ENCODE measurements at places on chromosomes 5 and 9. TPM values are rescaled to one million over a fixed set of nuclear protein-coding genes. Genes with fewer than 3 reads are reported as not detected.

Gene ELP1
- 22.3 TPM for total RNA-seq

Gene SHOC1
- not detected for total RNA-seq

Gene CLIC3
- 8.7 TPM for total RNA-seq

Gene IL33
- total RNA-seq, result 1.2 TPM

Gene CDKN2AIPNL
- 57.6 TPM for total RNA-seq

Gene DMXL1
- 18.9 TPM for total RNA-seq

Gene TIGD6
- 2.3 TPM for total RNA-seq

Gene IL5
- not detected for total RNA-seq

Gene DBH
- total RNA-seq, result not detected

Gene ECSCR
- not detected for total RNA-seq

Gene KIF20A
- total RNA-seq, result 13.8 TPM

Gene HTR1A
- not detected for total RNA-seq

Gene PCDHGB2
- total RNA-seq, result 0.08 TPM

Gene MOB3B
- 14.0 TPM for total RNA-seq

Gene FOXD4L6
- not detected for total RNA-seq

Gene UAP1L1
- total RNA-seq, result 1.2 TPM

Gene PCDHA8
- total RNA-seq, result not detected

Gene NSUN2
- 43.7 TPM for total RNA-seq

Gene AP3S1
- 257 TPM for total RNA-seq

Gene GDA
- total RNA-seq, result 0.23 TPM

Gene TEK
- 0.23 TPM for total RNA-seq

Gene FBXW11
- 47.1 TPM for total RNA-seq

Gene RPL35
- 4,029 TPM for total RNA-seq

Gene ITK
- total RNA-seq, result not detected

Gene FBXL7
- total RNA-seq, result 1.0 TPM

Gene CCL27
- not detected for total RNA-seq

Gene SVEP1
- total RNA-seq, result 1.6 TPM

Gene C5orf52
- not detected for total RNA-seq

Gene PDCD1LG2
- 10.8 TPM for total RNA-seq

Gene CACNA1B
- under 0.01 TPM for total RNA-seq

Gene RFESD
- total RNA-seq, result 2.4 TPM

Gene GRM6
- not detected for total RNA-seq
